ENCODE measurements at places on chromosomes 7 and 10.

- DNase-seq = peak; percentile 68
Measured at GRCh38 chr10:118241229-118242137, 100.6 kb downstream of the FAM204A start.

DNA sequence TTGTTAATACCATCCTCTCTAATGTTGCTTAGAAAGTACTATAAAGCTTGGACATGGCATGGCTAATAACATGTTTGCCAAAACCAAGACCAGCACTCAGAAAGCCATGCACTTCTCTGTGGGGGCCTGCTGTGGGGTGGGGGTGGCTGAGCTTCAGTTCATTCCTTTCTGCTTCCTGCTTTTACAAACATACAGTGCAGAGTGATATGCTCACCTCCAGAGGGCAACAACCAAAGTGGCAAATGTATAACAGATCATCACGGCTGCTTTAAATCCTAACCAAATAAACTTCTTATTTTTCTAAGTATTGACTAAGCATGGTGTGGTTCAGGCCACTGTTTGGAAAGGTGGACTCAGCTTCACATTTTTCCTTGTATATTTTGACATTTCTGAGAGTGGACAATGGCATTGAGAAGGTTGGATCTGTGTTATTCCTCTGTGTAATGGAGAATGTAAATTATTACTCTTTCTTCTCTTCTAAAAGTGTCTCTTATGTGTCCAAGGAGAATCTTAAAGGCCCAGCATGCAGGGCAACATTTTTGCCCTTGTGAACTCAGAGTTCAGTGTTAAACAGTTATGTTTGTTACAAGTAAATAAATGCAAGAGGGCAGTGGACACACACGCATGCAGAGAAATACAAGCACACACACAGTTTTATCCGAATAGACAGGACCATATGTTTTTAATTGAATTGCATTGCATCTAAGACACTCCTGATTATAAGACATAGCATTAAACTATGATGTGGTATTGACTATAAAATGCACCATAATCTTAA, 186.1 kb downstream of the HERPUD2 start:
- DNase-seq = no peak

DNA sequence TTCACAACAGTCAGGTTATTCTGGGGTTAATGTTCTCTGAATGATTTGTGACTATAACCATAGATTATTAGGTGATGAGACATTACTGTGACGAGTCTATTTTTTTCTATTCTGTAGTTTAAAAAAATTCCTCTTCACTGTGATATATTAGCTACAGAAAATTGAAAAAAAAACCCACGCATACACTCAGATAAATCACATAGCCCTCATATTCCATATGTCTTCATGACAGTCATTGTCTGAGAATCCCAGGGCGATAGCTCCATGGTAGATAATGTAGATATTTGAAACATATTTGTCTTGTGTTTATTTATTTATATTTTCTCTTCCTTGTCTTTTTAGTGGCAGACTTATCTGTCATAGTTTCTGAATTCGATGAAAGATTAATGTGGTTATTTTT, 110.0 kb downstream of the CAMK1D start:
- DNase-seq = no peak

GRCh38 chr10:21675157-21675796, 141.2 kb downstream of the MLLT10 start:
- DNase-seq = peak; percentile 46
